ENCODE measurements at places on chromosomes 6 and 20.

GRCh38 chr6:142721215-142721920 is 223.6 kb downstream of the HIVEP2 start:
- DNase-seq = no peak

- DNase-seq = no peak
These were observed 42.8 kb upstream of the DSE start for GRCh38 chr6:116327803-116328527.

- DNase-seq = no peak
These were observed 254.4 kb downstream of the NRN1 start for GRCh38 chr6:5752391-5752680.

DNA sequence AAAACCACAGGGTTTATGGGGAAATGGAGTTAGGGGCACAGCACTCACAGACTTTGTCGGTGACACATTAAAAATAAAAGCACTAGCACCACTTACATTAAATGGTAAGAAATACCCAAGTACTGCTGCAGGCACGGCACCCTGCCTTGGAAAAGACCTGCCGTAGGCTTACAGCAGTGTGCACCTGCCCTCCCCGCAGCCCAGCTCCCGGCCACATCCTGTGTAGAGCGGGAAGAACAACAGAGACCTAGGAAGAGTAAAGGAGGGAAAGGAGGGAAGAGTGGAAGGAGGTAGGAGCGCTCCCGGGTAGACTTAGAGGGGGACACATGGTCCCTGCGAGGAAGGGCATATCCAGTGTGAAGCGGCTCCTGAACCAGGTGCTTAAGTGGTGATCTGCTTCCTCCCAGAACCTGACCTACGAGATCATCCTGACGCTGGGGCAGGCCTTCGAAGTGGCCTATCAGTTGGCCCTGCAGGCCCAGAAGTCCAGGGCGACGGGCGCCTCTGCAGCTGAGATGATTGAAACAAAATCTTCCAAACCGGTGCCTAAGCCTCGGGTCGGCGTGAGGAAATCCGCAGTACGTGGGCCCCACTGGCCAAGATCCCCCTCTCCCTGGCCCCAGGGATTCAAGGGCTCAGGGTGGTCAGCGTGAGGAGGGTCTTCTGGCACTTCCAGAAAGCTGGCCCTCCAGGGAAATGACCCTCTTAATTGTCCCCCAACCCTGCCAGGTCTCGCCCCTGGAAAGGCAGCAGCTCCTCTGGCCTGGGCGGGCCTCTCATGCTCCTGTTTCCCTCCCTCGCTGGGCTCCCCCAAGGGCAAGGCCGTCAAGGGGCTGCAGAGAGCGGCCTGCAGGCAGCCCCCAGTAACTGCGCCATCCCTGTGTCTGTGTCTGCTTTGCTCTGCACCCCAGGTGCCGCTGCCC is 55.5 kb downstream of the TCP11 start:
- no peak for DNase-seq

- no peak for DNase-seq
These were observed 18.7 kb upstream of the PLCG1 start for GRCh38 chr20:41118632-41119031.

GRCh38 chr6:4819706-4820283 is 43.6 kb downstream of the CDYL start:
- no peak for DNase-seq

DNA sequence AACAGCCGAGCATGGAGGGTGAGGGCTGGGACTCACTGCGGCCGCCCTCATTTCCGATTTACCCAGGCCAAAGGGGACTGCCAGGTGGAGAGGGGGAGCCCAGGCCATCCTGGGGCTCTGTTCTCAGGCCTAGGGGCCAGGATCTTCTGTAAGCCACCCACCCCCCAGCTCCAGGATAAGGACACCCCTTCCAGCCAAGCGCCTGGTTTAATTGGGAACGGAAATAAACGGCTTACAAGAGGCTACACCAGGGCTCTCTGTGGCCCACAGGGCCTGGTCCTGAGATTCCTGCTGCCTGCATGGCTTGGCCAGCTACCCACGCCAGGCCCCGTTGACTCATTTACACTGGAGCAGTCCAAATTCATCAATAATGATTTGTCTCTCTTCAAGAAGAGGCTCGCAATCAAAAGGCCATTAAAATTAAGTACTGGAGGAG is 68.1 kb upstream of the TOP1 start:
- no peak for DNase-seq

- DNase-seq = no peak
These were observed 7.2 kb upstream of the KIF25 start for GRCh38 chr6:167990016-167990945.

DNA sequence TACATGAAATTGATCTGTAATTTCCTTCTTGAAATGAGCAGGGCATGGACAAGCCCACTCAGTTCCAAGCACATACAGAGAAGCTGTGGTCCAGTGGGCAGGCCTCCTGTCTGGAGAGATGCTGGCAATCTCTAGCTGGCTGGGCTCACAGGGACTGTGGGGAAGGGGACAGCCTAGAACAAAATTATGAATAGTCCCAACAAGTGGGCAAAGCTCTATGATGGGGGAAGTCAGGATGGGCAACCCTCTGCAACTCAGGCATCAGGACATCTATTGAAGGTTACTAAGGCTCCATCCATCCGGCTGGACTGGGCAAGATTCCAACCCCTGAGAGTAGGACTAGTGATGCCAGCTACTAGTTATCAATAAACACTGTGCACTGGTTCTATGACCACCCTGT is 40.9 kb downstream of the TRERF1 start:
- DNase-seq = no peak

- no peak for DNase-seq
These were observed 449 bp downstream of the PFDN6 start for GRCh38 chr6:33289784-33290315.

DNA sequence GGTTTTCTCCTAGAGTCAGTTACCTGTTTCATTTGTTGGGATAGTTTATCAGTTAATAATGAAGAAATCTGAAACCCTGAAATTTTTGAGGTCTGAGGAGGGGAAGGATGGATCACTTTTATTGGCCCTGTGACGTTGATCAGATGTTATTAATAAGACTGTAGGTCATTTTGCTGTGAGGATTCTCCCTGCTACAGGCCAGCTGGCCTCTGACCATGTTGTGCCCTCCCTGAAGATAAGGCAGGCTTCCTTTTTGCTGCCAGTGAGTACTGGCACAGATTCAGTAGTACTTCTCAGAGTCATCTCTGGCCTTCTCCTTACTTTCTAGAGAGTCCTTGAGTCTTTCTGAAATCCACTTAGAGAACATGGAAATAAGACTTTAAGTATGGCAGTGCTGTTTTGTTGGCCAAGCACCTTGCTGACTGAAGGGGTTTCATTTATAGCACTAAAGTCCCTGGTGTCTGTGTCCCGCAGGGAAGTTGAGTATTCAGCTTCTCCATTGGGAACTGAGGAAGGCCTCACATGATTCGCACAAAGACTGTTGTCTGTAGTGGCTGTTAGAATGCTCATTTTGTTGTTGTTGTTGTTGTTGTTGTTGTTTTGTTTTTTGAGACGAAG is 202.6 kb downstream of the DTNBP1 start:
- no peak for DNase-seq

DNA sequence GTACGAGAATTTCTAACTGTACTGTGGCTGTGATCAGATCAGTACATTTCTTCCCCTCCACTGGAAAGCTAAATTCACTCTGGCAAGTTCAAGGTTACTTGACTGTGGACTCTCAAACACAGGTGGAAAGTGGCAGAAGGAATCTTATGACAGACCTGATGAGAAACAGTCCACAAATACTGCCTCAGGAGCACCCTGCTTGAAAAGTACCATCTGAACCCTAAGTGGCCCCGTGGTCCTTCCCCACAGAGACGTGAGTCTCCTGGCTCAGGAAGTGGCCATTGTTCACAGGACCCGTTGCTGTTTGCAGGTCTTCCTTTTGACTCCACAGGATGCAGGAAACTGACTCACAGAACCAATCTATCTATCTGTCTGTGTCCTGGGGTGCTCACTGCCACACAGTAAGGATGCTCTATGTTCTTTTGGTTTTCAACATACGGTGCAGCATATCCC is 47.5 kb upstream of the NHSL1 start:
- DNase-seq = no peak

DNA sequence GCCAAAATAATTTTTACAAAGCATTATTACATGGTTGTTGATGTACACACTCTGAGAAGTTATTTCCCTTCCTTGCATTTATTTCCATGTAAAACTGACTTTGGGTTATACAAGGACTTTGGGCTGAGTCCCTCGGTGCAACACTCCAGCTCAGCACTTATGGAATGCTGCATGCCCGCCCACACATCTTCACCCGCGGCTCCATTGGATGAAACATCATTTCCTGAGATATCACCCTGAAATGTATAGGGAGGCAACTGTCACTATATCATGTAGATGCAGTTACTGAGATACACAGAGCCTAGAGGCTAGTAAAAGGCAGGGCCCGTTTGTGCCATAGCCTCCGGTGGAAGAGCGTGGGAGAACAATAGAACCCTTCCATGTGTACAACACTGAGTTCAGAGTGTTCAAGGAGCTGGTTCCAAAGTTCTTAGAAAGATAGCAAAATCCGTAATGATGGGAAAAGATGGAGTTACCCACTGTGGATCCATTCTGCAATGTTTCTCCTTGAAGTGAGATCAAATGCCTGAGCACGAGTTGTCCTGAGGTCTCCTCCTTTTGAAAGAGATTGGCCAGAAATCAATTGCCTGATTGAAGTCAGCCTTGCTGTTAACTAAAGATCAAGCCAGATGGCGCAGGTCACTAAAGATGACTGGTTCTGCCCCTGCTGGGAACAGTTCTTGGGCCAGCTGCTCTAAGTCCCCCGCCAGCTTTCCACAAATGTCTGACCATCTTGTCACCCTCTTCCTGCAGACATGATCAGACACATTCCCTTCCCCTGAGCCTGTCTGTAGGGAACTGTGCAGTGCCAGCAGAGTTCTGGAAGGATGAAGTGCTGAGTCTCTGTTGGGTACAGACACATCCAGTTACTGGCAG is 100.9 kb upstream of the IYD start:
- DNase-seq = no peak

GRCh38 chr6:42482174-42482573 is 30.4 kb upstream of the TRERF1 start:
- peak; percentile 21 for DNase-seq

GRCh38 chr6:156131221-156131903 is 645.8 kb upstream of the ARID1B start:
- DNase-seq = no peak

- no peak for DNase-seq
These were observed 288.0 kb upstream of the TSHZ2 start for GRCh38 chr20:52684176-52684575.

- DNase-seq = no peak
These were observed 58.8 kb upstream of the APCDD1L start for GRCh38 chr20:58573986-58574385.

GRCh38 chr6:151136141-151136755 is 103.5 kb upstream of the AKAP12 start:
- peak; percentile 41 for DNase-seq

- DNase-seq = no peak
These were observed 75.1 kb downstream of the ADGRG6 start for GRCh38 chr6:142376800-142377496.

GRCh38 chr6:5191722-5192121 is 69.0 kb downstream of the LYRM4 start:
- DNase-seq = no peak

- no peak for DNase-seq
These were observed 87.9 kb downstream of the LRFN2 start for GRCh38 chr6:40499215-40499614.

DNA sequence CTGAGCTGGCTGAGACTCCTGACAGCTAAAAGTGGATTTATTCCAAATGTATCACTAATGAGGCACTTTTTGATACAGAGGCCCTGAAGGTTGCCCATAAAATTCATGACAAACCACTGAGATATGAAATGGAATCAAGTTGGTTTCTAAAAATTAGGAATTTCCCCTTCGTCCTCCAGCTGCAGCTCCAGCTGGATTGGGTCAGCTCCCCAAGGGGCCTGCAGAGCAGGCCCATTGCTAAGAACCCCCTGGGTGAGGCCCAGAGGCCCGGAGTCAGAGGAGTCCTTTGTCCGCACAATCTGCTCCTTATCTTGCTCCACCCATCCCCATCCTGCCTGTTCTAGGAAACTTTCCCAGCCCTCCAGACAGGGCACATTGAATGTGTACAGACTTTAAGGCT is 163.5 kb upstream of the TOP1 start:
- no peak for DNase-seq

DNA sequence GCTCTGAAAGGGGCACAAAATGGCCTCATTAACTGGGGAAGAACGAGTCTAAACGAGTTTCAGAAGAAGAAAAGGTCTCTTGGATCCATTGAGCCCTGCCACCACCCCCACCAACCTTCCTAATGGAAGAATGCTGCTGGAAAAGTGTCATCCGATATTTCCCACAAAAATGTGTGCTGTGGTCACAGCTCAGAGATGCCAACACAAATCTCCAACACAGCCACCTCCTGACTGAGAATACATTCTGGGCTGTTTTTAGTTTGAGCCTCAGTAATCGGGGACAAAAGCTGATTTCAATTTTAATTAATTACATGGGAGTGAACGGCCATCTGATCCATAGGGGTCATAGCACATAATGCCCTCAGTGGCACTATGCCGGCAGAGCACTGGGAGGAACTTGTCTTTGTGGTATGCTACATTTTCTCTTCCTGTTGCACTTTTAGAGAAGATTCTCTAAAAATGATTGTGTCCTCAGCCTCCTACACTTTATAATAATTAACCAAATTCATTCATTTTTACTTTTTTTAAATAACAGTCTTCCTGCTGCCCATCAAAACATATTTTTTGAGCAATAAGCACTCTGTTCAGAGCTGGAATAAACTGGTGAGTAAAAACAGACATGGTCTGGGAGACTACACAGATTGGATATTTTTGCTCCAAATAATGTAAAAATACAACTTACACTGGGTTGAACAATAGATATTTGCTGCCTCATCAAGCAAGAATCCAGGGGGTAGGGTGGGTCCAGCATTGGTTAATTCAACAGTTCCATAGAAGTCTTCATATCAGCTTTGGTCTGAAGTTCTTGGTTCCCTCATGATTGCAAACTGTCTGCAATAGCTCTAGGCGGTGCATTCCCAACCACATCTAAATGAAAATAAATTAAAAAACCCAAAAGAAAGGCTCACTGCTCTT is 143.6 kb upstream of the TMEM170B start:
- no peak for DNase-seq

DNA sequence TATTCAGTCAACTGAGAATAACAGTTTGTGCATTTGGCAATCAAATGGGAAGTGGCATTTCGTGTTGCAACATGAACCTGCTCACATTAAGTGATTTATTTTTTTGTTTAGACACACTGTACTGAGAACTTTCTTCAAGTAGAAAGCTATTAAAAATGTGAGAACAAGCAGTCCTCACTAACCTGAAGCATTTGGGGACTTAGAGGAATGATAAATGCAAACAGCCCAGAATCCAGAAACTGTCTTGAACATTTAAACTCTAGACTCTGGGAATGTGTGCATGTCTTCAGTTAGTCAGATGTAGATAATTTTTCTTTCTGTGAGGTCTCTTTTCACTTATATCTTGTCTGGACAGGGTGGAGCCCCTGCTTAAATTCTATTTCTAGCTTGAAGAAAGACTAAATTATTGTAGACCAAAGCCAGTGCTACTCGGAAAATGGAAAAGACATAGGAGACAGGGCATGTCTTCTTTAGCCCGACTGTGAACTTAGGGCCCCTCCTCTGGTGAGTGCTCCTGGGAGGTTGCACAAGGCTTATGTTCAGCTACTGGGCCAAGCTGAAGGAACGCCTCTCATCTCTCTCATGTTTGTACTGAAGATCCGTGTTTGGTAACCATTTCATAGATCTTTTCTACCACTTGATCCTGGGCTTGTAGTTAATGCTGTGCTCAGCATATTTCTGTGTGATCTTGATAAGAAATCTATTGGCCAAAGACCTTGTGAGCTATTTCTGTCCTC is 70.1 kb downstream of the SLX4IP start:
- DNase-seq = no peak
